ENCODE measurements at places on chromosomes 7 and 10.

DNA sequence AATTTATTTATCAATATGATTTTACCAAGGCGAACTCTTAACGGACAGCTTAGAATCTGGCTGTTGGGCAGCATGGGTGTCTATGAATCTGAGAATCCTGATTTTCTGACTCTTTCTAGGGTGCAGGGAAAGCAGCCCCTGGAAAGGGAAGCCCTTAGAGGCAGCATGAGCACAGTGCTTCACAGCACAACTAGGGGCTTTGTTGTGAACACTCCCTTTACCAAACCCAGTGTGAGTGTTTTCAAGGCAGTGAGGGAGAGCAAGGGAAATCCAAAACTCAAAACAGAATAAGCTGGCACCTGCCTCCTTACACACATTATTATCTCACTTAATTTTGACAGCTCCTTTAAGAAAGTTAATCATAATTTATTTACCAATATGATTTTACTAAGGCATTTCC, 116.3 kb upstream of the CSTF2T start:
- DNase-seq = no peak

- no peak for DNase-seq
Observed at GRCh38 chr7:39317107-39317506, 249.1 kb upstream of the YAE1 start.

- no peak for DNase-seq
Observed at GRCh38 chr7:50335230-50335794, 30.8 kb downstream of the IKZF1 start.

DNA sequence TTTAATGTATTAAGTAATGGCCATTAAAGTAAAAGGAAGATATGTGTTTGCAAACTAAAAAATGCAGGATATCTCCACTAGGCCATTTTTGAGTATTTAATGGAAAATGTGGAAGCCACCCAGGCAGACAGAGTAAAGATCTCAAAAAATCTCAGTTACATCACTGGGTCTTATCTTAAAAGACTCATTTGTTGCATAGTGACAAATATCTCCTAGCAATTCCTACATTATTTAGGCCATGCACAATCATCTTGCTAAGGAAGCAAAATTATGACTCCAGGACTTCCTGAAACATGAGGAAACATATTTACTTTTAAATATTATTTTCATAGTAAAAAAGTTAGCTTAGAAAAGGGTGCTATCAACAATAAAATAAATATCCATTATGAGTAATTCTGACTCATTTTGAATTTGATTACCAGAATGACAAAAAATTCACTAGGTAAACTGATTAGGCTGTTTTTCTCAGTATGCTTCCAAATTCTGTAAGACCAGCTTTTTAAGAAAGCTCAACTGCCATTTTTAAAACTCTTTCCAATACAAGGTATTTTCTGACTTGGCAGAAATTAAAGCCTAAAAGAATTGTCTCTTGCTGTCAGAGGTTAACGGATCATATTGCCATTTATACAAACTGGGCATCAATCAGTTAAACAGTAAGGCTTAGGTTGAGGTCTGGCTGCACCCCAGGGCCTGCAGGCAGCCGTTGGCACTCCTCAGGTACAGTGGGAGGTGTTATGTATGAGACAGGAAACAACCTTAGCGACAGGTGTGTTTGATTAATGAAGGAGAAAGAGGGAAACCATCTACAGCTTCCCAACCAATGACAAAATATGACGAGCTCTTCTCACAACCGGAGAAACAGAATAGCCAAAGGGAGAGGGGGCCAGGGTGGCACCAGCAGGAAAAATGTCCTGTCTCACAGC, 31.8 kb downstream of the PCLO start:
- DNase-seq = no peak

GRCh38 chr7:15658247-15658646, 28.2 kb downstream of the MEOX2 start:
- no peak for DNase-seq

GRCh38 chr10:58952747-58953466, 223.5 kb upstream of the PHYHIPL start:
- DNase-seq = peak; percentile 80

- DNase-seq = peak; percentile 50
Observed at GRCh38 chr7:90788052-90788451, 191.9 kb downstream of the CDK14 start.

DNA sequence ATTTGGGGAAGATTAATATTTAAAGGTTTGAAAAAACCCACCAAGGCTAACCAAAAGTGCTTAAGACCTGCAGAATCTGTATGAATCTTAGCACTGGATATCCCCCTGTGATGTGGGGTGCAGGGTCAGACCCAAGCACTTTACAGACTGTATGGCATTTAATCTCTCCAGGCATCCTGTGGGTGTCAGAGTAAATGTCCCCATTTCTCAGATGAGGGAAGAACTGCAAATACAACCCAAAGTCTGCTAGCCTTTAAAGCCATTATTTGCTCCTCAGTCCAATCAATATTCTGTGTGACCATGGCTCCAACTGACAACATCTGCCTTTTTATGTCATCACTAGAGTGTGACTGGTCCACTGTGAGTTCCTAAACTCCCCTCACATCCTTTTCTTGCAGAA, 10.0 kb upstream of the MBL2 start:
- DNase-seq = no peak

DNA sequence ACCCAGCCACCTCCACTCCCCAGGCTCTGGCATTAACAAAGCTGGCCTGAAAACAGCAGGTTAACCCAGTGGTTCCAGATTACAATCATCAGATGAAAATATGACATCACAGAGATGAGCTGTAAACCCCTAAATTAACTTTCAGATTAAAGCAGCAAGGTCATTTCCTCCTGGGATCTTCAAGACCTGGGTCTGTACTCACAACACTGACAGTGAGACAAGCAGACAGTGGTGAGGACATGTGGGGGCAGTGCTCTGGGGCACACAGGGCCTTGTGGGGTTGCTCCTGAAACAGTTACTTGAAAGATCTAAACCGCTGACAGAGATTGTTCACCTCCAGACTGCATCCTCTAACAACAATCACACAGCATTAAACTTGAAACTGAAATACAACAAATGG, 134.1 kb downstream of the ZNF438 start:
- no peak for DNase-seq

- no peak for DNase-seq
Observed at GRCh38 chr10:132910901-132911785, 31.2 kb downstream of the CFAP46 start.

- no peak for DNase-seq
Observed at GRCh38 chr10:113540845-113541548, 11.9 kb upstream of the HABP2 start.

DNA sequence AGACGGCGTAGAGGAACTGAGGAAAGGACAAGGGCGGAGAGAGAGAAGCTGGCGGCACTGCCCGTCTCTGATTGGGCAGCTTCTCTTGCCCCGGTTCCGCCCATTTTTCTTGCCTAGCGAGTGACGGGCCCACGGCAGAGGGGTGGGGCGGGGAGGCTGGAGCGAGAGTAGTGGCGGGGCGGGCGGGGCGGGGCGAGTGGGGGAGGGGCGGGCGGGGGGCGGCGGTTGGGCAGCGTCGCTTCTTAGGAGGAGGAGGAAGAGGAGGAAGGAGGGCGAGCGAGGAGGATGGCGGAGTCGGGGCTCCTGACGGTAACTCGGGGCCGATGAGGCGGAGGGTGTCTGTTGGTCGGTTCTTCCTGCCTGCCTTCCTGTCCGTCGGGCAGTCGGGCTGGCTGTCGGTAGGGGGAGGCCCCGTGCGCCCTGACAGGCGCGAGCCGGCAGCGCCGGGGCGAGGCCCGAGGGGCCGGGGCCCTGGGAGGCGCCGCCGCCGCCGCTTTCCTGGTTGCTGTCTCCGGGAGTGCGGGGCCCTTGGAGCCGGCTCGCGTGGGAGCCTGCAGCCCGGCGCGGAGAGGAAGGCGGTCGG, at the start of gene SHOC2:
Gene SHOC2 (plus strand): TSS at position 256 of the 583 bp plus-strand sequence. CDS start 44,755 bp downstream, outside the sequence.
- DNase-seq = no peak

GRCh38 chr7:73973091-73973490, 54.9 kb upstream of the ELN start:
- DNase-seq = no peak

DNA sequence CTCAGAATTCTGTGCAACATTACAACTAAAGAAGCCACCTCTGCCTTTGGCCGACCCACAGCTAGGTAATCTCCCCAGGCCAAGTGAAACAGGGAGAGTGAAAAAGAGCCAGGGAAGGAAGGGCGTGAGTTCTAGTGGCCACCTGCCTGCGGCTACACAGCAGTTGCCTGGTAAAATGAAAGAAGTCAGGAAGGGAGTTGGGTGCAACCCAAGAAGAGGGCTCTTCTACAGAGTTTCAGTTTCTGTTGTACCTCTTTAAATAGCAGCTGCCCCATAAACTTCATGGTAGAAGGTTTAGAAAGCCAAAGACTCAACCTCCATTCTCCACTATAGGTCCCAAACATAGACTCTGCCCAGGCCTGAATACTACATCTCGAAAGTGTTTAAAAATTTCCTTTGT, 76.2 kb upstream of the TMEM168 start:
- DNase-seq = no peak

- no peak for DNase-seq
Observed at GRCh38 chr10:12252882-12253546, 57.0 kb downstream of the CDC123 start.

GRCh38 chr10:3886641-3887251, 101.7 kb upstream of the KLF6 start:
- DNase-seq = peak; percentile 90

GRCh38 chr7:28329661-28330363, 82.5 kb upstream of the CREB5 start:
- DNase-seq = peak; percentile 2

GRCh38 chr10:76356557-76356956, 925.1 kb downstream of the LRMDA start:
- no peak for DNase-seq

DNA sequence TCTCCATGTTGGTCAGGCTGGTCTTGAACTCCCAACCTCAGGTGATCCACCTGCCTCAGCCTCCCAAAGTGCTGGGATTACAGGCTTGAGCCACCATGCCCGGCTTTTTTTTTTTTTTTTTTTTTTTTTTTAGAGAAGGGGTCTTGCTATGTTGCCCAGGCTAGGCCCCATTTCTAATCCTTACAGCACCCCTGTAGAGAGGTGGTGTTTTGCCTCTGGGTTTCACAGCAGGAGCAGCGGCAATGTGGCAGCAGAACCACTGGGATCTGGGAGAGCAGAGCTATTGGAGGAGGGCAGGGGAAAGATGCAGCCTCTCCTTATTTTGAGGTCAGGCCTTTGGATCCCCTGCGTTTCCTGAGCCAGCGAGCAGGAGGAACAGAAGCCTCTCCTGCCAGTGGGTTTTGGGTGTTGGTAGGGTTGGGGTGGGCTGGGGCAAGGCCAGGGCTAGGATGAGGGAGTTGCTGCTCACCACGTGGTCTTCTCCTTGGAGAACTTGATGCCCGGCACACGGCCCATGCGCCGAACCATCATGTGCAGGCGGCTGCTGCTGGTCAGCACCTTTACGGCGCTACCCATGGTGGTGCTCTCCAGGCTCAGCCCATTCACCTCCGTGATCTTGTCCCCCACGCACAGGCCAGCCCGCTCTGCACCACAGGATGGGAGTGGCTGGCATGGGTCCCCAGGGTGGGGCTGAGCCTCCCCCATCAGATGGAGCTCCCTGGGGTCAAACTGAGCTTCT, 7.8 kb downstream of the PDZD7 start:
- DNase-seq = no peak

DNA sequence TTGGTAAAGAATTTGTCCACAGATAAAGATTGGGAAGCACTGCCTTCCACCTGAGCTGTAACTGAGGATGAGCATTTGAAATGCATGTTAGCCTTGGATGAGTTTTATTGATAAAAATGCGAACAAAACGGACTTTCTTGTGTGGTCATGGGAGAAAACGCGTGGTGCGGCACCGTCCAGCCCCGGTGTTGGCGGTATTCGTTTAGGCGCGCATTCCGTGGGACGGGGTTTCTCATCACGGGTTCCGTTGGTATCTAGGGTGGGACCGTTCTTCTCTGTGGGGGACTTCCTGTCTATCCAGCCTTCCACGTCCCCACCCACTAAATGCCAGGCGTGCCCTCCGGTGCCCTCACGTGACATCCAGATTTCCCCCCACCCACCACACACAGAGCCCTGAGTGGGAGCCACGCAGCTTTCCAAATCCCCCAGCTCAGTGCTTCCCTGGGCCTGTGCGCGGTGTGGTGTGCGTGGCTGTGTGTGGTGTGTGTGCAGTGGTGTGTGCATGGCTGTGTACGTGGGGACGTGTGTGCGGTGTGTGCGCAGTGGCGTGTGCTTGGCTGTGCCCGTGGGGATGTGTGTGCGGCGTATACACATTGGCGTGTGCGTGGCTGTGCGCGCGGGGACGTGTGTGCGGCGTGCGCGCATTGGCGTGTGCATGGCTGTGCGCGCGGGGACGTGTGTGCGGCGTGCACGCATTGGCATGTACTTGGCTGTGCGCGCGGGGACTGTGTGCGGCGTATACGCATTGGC, 18.1 kb downstream of the IQCE start:
- no peak for DNase-seq

GRCh38 chr7:46468753-46469356, 547.8 kb upstream of the IGFBP3 start:
- DNase-seq = peak; percentile 45

- DNase-seq = no peak
Observed at GRCh38 chr10:120145107-120145506, 252.6 kb downstream of the SEC23IP start.

DNA sequence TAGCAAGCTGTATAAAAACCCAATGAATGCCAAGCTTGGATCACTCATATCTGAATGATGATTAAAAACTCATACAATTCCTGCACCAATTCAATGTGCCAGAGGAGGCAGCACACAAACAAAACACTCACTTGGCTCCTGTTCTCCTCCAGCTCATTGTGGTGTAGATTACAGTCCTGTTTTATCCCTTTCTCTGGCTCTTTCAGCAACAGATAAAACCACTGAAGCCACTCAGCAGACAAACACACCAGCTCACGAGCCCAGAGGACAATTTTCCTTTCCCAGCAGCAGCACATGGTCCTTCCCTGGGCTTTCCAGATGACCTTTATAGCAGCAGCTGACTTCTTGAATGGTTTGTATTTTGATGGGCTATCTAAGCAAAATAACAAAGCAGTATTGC, 107.3 kb upstream of the STARD3NL start:
- DNase-seq = peak; percentile 74

- no peak for DNase-seq
Observed at GRCh38 chr7:50404392-50404791, 45.8 kb downstream of the FIGNL1 start.

- DNase-seq = no peak
Observed at GRCh38 chr7:90903841-90904240, 307.7 kb downstream of the CDK14 start.

- no peak for DNase-seq
Observed at GRCh38 chr7:38656968-38657367, 25.8 kb upstream of the AMPH start.
